ENCODE measurements at places on chromosomes 5 and 9.
A peak's percentile ranks its signal among the peaks of the same experiment; 100 is the strongest.

DNA sequence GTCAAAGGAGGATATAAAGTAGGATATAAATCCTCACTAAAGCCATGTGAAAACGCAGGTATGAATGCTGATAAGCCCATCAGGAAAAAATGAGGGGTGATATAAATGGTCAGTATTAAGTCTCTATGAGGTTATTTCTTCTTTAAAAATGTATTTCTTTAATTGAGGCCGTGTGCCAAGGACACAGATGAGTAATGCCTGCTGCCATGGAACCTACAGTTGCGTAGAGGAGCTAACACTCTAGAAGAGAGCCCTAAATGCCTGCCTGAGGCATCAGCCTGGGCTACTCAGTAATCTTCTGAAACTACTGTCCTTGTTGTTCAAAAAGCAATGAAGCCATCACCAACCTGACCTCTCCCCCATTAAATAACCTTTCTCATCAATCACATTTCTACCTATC is 84.9 kb downstream of the KLHL3 start:
- DNase-seq: no peak

DNA sequence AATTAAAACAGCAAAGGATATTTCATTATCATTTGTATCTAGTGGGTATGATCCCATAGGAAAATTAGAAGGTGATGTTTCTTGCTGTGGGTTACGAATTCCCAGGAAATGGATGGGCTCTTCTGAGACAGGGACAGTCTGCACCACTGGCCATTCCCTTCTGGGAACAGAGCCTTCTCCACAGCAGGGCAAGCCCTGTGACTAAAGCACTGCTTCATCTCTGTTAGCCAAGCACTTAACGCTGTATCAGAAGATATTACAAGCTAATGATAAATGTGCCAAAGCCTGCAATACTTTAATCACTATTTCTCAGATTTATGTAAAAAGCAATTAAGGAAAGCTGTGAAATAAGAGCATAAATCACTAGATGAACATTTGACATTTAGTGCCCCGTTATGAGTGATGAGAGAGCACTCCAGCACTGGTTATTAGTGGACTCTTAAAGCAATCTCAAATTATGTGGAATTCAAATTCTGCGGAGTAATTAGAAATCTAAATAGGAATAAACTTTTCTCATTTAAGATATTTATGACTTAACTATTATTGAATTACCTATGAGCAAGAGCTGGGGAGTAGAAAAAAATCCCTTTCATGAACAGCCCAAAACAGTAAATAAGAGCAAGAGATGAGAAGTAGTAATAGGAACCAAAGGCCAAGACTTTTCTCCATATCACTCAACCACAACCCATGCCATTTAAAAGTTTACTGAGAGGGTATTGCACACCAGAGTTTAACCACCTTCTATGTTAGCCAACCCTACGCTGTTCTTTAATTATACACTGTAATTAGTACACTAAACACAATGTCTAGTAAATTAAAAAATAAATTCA is 49.2 kb downstream of the FAM240B start:
- DNase-seq: no peak

GRCh38 chr5:61055434-61056006 is 106.7 kb downstream of the SMIM15 start:
- peak; percentile 20 for DNase-seq

- DNase-seq: peak; percentile 35
Observed at GRCh38 chr5:92758552-92758951, 822.5 kb downstream of the NR2F1-AS1 start.

- peak; percentile 45 for DNase-seq
Observed at GRCh38 chr5:177232761-177233160, 70.8 kb downstream of the RAB24 start.

DNA sequence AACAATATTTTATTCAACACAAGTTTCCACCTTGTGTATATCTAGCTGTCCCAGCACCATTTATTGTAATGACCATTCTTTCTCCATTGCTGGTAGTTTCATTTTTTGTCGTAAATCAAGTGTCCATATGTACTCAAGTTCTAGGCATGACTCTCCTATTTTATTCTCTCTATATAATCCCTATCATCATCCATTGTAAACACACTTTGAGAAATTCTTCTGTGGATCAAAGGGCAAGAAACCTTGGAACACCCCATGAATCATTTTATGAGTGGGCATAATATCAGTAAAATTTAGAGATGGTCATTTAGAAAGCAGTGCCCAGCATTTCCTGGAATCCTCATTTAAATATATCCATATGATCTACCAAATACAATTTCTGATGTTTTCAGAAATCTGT is 35.8 kb upstream of the SPATA31D4 start:
- no peak for DNase-seq

GRCh38 chr5:8209500-8209899 is 340.6 kb downstream of the MTRR start:
- no peak for DNase-seq

- DNase-seq: no peak
Observed at GRCh38 chr9:12997009-12997408, 222.2 kb downstream of the LURAP1L start.

DNA sequence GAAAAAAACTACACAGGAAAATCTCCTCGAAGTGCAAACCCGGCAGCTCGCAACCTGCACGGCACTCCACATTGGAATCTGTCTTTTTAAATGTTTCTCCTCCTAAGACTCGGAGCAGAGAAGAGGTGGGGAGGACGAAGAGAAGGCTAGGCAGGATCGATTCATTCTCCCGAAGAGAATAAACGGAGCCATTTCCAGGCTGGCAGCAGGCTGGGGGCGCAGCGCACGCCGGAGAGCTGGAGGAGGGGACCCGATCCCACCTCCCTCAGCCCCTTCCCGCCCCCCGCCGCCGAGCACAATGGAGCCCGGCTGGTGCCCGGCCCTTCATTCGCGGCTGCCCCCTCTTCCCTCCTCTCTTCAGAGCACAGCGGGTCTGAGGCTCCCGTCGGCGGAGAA is 628 bp downstream of the HOMER1 start:
- DNase-seq: no peak

DNA sequence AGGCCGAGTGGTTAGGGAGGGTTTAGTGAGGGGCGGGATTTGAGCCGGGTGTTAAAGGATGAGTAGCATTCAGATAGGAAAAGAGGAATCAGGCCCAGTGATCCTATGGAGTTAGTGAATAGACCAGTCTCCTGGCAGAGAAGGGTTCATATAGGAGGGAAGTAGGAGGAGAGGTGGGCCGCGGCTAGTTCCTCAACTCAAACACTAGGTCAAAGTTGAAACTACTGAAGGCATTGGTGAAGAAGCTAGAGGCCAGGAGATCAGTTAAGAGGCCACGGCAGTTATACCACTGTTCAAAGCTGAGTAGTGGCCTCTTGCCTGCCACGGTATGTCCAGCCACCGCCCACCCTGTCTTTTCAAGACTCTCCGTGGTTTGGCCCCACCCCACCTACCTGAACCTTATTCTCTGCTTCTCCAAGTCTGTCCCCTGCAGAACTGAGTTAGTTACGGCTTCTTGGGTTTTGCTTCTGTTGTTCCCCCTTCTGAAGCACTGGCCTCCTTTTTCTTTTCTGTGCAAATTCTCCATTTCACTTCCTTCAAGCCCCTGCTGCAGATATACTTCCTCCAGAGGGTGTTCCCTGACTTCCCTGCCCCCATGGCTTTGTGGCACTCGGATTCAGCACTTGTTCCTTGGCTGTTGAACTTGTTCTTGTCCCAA is 1.8 kb downstream of the ZBTB34 start:
- no peak for DNase-seq
